Left lobe of liver (tissue), 2 donors: ENCODE measurements at places on chromosomes 4 and X. TPM values are rescaled to one million over a fixed set of nuclear protein-coding genes. Genes with fewer than 3 reads are reported as not detected.

DNA sequence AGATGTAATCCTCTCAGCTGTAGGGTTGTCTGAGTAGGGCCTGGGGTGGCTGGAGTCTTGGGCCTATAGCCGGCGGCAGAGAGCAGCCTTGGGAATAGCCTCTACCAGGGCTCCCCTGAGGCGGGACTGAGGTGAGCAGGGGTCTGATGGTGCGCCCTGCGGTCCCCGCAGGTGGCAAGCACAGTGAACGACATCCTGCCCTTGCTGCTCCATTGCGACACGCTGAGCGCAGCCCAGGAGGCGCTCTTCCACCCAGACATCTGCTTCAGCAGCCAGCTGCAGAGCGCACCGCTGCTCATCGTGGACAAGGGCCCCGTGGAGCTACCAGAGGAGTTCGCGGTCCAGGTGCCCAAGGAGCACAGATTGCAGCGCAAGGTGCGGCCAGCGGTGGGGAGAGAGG lies 317.0 kb downstream of the ADGRL3 start:
- no peak for DNase-seq

DNA sequence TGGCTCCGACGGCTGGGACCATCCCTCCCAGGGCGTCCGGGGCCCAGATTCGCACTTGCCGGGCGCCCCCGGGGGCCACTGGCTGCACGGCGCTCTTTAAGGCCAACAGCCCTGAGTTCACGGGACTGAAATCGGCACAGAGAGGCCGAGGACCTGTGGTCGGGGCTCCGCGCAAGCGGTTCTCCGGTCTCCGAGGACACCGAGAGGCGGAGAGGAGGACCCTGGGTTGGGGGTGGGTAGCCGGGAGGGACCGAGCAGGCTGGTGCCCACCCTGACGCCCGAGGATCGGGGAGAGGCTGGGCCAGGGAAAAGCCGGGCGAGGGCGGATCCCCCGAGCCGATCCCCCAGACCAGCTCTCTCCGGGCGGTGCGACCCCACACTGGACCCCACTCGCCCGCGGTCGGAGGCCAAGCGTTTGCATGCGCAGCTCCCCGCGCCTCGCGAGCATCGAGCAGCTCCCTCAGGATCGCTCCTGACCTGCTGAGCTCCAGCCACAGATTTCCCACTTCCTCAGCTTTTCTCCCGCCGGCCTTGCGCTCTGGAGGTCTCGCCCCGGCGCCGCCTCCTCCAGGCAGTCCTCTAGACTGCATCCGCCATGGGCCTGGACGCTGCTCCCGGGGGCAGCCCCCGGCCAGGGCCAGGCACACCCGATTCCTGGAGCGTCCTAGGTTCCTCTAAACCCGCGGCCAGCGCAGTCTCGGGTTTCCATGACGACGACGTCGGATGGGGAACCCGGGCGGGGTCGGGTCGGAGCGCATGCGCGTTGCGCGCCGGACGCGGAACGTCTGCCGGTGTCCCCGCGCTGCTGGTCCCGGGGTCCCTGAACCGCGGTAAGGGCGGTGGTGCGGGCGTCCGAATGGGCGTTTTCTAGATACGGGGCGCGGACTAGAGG lies 17.6 kb upstream of the NAT8L start:
- DNase-seq: peak; percentile 70

GRCh38 chr4:116055857-116056827 lies 942.7 kb upstream of the NDST4 start:
- no peak for DNase-seq

SSX3 gene
- total RNA-seq: not detected

CFAP47 gene
- 0.40 TPM for total RNA-seq

SHROOM3 gene
- 39.9 TPM for total RNA-seq

FABP2 gene
- not detected for total RNA-seq

ADAMTS3 gene
- total RNA-seq: 0.35 TPM
